ENCODE measurements at places on chromosomes 12 and 14.

- DNase-seq = no peak
Observed at GRCh38 chr12:125263385-125263784, 198.2 kb downstream of the AACS start.

GRCh38 chr12:109873653-109874052, 6.7 kb downstream of the GLTP start:
- DNase-seq = no peak

GRCh38 chr12:56661979-56662638, 16.3 kb upstream of the ATP5F1B start:
- DNase-seq = no peak

- DNase-seq = no peak
Observed at GRCh38 chr14:71013551-71014192, 106.4 kb downstream of the PCNX1 start.

DNA sequence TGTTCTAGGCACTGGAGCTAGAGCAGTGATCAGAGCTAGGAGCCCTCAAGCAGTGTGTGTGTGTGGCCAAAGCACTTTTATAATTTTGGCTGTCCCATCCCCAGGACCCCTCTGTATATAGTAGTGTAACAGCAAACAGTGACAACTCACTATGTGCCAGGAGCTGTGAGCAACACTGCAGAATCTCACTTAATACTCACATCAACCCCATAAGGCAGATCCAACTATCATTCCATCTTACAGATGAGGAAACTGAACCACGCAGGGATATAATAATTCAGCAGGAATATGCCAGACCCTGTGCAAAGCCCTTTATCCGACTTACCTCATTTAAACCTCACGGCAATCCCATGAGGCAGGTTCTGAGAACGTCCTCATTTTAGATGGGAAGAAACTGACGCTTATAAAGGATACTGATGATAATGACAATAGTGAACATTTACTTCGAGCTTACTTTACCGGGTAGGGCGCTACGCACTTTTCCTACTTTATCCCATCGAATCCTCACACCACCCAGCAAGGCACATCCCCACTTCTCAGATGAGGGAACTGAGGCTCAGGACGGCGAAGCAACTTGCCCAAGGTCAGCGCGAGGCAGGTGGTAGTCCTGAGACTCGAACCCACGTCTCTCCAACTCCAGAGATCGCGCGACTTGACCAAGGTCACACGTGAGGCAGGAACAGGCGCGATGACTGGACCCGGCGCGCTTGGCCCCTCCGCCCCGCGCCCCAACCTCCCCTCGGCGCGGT, 687 bp downstream of the RAB35 start:
- DNase-seq = no peak

- DNase-seq = peak; percentile 71
Observed at GRCh38 chr12:113232840-113233585, 11.7 kb downstream of the TPCN1 start.

DNA sequence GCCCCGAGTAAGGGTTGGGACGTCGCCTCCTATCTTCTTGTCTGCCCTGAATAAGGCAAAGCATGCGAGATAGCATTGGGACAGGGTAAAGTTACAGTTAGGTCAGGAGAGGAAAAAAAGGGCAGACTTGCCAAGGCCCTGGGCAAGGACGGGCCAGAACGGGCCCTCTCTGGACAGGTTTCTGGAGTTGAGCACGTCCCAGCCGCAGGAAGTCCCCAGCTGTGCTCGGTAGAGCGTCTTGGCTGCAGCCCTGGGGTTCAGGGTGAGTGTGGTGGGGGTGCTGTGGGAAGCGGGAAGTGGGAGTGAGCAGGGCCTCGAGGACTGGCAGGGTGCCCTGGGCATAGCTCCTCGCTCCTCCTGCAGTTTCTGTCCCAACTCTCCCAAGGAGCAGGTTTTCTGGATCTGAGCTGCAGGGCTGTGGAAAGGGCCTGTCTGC, 5.4 kb downstream of the RPS6KL1 start:
- no peak for DNase-seq

DNA sequence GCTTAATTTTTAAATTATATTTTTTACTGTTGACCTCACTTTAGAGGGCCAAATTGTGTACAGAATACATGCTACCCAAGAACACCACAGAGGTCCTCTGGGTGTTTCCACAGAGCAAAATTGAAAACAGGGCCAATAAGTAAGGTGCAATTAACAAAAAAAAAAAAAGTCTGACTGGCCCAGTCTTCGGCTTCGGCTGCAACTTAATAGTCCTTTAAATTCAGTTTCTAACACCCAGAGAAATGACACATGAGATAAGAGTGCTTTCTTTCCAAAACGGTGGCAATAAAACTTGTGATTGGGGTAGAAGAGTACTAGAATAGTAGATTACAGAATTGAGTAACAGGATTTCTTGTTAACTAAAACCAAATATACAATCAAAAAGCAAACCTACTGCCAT, 81.3 kb downstream of the MED13L start:
- DNase-seq = no peak

DNA sequence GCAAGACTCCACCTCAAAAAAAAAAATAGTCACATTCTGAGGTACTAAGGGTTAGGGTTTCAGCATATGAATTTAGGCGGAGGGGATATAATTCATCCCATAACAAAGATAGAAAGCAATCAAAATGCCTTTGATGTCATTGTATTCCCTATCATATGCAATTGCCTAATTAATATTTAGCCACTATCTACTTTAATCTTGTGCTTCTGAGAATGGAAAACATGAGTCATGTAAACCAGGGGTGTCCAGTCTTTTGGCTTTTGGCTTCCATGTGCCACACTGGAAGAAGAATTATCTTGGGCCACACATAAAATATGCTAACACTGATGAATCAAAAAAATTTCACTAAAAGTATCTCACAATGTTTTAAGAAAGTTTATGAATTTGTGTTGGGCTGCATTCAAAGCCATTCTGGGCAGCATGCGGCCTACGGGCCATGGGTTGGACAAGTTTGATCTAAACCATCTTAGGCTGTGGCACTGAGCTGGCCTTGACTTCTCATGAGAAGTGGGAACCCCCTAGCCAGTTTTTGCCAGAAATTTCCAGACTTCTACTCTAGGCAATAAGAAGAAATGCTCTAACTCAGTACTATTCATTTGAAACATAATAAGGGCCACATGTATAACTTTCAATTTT, 219.8 kb downstream of the PTPRO start:
- DNase-seq = no peak

- DNase-seq = no peak
Observed at GRCh38 chr12:95943330-95943842, at the start of gene AMDHD1. Gene AMDHD1 (plus strand): TSS chr12:95943331. CDS start chr12:95943399, 68 bp downstream.

GRCh38 chr12:58502226-58502625, 418.1 kb downstream of the LRIG3 start:
- DNase-seq = no peak

DNA sequence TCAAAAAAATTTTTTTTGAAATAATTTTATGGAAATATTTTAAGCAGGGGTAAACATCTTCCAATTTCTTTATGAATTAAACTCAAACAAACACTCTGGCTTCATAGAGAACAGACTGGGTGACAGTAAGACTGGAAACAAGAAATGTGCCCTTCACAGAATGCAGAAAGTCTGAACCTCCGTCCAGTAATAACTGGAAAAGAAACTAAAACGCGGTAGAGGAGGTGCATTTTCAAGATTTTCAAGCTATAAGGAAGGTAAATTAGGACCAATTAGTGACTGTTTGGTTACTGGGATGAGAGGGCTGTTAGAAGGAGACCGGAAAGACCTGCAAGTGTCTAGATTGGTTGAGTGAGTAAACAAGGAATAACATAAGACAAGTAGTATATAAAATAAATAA, 245.7 kb downstream of the CEP128 start:
- DNase-seq = no peak

GRCh38 chr12:90460681-90461080, 494.3 kb downstream of the CCER1 start:
- no peak for DNase-seq

DNA sequence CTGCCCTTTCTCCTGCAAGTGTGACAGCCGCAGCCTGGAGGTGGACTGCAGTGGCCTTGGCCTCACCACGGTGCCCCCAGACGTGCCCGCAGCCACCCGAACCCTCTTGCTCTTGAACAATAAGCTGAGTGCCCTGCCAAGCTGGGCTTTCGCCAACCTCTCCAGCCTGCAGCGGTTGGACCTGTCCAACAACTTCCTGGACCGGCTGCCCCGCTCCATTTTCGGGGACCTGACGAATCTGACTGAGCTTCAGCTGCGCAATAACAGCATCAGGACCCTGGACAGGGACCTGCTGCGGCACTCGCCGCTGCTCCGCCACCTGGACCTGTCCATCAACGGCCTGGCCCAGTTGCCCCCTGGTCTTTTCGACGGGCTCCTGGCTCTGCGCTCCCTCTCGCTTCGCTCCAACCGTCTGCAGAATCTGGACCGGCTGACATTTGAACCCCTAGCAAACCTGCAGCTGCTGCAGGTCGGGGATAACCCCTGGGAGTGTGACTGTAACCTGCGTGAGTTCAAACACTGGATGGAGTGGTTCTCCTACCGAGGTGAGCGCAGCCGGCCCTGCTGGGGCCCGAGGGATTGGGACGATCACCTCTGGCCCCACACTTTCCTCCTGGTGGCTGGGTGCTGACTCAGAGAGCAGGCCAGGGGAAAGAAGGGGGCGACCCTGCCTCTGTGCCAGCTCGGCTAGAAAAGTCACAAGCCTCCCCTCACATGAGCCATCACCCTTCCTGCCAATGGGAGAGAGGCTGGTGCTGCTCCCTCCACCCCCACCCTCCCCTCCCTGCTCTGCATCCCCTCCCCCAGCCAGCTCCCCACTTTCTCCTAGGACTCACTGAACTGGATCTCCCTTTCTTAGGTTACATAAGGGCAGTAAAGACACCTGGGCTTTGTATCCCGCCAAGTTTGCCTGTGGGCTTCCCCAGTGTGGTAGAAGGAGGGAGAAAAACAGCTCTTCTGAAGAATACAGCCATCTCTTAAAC, 10.9 kb downstream of the LRTM2 start:
- no peak for DNase-seq

DNA sequence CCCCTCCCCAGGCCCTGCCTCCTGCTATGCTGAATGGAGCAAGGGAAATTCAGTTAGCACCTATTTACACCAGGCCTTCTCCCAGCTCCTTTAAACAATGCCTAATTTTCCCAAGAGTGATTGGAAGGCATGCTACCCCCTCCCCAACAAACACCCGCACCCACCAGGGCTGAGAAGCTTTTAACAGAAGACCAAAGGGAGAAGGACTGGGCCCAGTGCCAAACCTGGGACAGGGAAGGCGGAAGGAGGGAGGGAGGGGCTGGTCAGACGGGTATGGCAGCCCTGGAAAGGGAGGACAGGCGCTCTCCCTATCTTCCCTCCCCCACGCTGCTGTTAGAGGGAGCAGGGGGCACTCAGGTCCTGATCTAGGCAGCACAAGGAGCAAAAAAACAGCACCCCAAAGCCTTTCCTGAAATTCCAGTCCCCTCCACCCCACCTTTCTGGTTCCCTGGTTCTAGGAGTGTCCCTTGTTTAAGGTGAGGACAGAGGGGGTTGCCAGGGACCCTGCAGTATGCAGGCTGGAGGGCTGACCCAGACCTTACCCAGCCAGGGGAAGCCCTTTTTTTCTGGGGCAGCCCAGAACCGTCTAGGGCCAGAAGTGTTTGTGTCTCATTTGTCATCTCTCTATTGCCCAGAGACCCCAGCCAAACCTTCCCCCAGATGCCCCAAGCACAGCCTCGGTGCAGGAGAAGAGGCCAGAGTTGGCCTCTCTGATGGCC, 2.4 kb upstream of the KRT8 start:
- no peak for DNase-seq

DNA sequence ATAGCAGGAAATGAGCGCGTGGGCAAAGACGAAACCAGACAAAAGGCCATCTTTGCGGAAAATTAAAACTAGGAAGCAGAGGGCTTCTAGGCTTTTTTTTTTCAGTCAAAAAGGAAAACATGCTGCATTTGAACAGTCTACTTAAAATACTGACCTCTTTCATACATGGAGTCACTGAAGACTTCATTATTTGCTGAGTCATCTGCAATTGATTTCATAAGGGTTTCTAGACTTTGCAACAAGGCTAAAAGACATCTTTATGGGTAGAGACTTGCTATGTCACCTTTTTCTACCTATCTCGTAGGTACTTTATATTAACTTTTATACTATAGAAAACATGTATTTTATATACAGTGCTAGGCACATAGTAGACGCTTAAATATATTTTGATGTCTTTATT, 238.4 kb downstream of the TMEM132D start:
- no peak for DNase-seq

GRCh38 chr12:16454481-16454880, 107.0 kb downstream of the MGST1 start:
- no peak for DNase-seq

DNA sequence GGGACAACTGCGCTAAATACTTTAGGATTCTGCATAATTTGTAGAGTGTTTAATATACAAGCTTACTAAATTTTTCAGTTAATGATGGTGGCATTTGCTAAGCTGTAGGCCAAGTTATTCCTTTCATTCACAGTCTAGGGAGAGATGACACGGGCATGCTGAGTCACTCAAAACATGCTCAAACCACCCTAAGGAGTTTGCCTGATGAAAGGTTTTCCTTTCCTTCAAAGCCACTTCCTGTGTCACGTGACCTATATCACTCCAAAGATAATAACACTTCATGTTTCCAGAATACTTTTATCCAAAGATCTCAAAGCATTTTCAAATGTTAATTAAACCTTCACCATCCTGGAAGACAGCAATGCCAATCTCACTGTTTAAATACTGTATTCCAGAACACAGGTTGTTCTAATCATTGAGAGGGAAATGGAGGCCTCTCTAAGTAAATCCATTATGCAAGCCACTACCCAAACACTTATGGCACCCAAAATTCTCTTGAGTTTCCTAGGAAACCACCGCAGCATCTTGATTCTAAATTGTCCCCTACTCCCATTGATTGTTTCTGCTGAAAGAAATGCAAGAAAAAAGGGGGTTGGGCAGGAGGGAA, 207.0 kb upstream of the CDKN3 start:
- DNase-seq = no peak

DNA sequence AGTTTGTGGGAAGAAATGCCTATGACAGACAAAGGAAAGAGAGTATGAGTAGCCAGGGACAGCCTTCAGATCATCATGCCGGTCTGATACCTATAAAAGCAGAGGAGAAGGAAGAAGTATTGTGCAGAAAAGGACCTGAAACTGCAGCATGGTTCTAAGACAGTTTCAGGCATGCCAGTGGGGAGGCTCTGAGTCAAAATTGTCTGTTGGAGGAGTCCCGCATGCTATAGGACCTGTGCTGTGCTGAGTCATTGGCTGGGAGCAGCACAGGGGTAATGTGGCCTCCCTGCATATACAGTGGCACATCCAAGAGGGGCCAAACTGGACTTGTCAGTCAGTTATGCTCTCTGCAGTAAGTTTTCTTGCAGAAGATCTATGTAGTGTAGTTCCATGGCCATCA, 40.7 kb downstream of the NEUROD4 start:
- DNase-seq = no peak

GRCh38 chr14:88987516-88987915, 163.1 kb downstream of the TTC8 start:
- no peak for DNase-seq

GRCh38 chr12:25811656-25812126, 146.8 kb upstream of the RASSF8 start:
- DNase-seq = no peak

DNA sequence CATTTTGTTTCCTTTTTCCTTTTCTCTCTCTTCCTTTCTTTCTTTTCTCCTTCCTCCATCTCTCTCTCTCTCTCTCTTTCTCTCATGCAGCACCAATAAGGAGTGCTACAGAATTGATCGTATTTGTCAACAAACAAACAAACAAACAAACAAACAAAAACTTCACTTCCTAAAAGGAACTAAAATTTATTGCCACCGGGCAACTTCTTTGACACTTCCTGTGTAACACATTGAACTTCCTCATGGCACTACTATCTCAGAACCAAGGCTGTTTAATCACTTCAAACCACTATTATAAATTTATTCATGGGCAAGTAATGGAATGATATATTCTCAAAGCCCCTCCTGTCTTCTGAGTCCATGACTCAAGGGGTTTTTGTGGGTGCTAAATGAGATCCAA, 51.3 kb downstream of the SERPINA3 start:
- DNase-seq = no peak
